ENCODE measurements at places on chromosomes 13 and 19. TPM values are rescaled to one million over a fixed set of nuclear protein-coding genes. Genes with fewer than 3 reads are reported as not detected.

Gene ERFL
- polyA plus RNA-seq, result not detected

Gene IGFL1
- not detected for polyA plus RNA-seq

Gene KCNJ14
- polyA plus RNA-seq, result 0.15 TPM

Gene PRX
- 0.84 TPM for polyA plus RNA-seq

Gene PRTN3
- not detected for polyA plus RNA-seq

Gene RNF6
- polyA plus RNA-seq, result 39.4 TPM

Gene TSHZ3
- 11.3 TPM for polyA plus RNA-seq

Gene APOC4
- polyA plus RNA-seq, result not detected

Gene SPIB
- polyA plus RNA-seq, result not detected

Gene CYP4F11
- not detected for polyA plus RNA-seq

Gene NOTCH3
- 3.9 TPM for polyA plus RNA-seq

Gene CACNA1A
- polyA plus RNA-seq, result 0.96 TPM

Gene F10
- 39.9 TPM for polyA plus RNA-seq

Gene APLP1
- polyA plus RNA-seq, result 3.7 TPM

Gene SHANK1
- 2.3 TPM for polyA plus RNA-seq

DNA sequence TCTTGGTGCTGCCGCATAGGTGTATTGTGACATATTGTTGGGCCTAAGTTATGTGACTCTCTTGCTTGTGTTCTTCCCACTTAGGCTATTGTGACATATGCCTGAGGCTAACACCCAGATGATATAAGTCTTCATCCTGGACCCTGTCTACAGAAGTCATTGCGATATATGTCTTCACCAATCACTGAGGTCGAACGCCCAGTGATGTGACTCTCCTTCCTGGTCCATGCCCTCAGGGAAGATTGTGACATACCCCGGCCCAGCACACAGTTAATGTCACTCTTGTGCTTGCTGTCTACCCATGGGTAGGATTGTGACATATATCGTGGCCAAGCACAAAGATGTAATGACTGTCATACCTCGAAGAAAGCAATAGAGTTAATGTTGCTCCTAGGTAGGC is 16.9 kb upstream of the ZNF730 start:
- DNase-seq, result no peak

DNA sequence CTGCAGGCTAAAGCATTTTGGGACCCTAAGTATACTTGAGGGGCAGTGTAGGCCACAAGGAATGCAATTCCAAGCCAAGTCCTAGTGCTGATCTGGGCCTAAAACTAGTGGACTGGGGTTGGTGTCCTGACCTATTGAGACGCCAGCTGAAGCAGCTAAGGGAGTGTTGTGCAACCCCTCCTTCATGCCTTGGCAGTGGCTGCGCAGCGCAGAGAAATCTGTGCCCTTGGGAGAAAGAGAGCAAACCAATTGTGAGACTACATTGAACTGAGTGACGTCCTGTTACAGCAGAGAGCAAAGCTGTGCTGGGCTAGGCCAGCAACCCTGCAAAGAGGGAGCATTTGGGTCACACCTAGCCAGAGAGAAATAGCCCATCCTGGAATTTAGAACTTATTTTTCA is 2715.0 kb upstream of the PCDH20 start:
- no peak for DNase-seq

DNA sequence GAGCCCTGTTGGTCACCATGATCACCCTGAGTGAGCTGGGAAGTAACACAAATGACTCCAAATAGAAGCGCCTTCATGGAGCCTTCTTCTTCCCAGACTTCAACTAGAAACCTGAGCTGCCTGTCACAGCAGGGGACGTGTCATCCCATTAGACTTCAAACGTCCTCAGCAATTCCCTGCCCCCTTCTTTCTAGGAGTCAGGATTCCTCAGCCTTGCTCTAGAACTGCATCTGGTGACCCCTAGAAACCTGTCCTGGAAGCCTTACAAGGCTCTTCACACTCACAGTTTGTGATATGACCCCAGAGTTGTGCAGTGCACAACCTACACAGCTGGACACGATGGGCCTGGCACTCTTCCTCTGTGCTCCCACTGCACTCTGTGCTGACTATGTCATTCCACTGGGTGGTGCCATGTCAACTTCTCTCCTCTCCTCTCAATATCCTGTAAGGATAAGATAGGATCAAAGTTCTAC is 23.6 kb upstream of the TTYH1 start:
- no peak for DNase-seq

DNA sequence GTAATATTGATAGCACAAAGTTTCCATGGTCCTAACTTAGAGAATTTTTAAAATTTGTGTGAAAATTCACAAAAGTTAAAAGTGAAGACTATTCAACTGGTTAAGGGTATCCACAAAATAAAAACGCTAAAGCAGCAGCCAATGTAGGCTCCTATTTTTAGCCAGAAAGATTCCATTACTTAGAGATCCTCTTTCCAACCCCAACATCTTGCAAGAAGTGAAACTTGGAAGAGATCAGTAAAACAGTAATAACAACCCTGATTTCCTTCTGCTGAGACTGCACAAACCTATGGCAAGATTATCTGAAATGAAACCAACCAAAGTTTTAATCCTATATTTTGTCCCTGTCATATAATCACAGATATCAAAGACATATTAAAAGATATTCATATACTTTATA is 8.5 kb downstream of the TBC1D4 start:
- no peak for DNase-seq

GRCh38 chr19:37654629-37655300 is 500 bp downstream of the ZFP30 start:
- peak; percentile 51 for DNase-seq

DNA sequence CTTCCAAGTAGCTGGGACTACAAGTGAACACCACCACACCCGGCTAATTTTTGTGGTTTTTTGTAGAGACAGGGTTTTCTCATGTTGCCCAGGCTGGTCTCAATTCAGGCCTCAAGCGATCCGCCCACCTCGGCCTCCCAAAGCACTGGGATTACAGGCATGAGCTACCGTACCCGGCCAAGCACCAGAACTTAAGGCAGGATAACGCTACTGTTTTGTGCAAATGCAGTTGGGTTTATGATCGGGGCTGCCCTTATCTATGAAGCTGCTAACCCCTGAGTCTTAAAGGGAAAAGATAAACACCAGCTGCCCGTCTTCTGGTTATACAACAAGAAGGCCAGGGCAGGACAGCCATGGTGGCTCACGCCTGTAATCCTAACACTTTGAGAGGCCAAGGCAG is 12.6 kb upstream of the TM6SF2 start:
- DNase-seq, result no peak

GRCh38 chr19:30799865-30800755 is 427.9 kb downstream of the ZNF536 start:
- no peak for DNase-seq

DNA sequence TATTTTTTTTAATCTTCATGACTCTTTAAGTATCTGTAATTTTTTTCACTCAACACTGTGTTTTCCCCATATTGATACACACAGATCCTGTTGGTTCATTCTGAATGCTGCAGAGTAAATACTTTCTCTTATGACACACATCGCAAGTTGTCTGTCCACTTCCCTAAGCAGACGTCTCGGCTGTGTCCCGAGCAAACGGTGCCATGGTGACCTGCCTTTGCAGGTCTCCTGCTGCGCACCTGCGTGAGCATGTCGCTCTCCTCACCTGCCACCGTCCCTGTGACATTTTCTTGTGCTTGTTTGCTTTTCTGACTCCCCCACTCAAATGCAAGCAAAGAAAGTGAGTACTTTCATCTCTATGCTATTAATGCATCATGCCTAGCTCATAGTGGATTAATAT is 57.8 kb downstream of the CCDC70 start:
- DNase-seq, result no peak

GRCh38 chr19:34148658-34149185 is 23.6 kb upstream of the LSM14A start:
- DNase-seq, result no peak

- DNase-seq, result no peak
These were observed 1500.4 kb upstream of the MIR17HG start for GRCh38 chr13:89846926-89847585.

DNA sequence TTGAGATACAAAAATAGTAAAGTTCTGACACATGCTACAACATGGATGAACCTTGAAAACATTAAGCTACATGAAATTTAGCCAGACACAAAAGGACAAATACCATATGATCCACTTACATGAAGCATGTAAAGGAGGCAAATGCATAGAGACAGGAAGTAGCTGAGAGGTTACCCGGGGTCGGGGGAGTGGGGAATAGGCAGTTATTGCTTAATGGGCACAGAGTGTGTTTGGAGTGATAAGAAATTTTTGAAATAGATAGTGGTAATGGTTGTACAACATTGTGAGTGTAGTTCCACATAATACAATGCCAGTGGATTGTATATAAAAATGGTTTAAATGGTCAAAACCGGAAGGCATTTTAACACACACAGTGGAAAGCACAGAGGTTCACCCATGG is 4.3 kb downstream of the N4BP2L1 start:
- DNase-seq, result no peak

- peak; percentile 65 for DNase-seq
These were observed 74.5 kb upstream of the FRY start for GRCh38 chr13:31956980-31957644.

DNA sequence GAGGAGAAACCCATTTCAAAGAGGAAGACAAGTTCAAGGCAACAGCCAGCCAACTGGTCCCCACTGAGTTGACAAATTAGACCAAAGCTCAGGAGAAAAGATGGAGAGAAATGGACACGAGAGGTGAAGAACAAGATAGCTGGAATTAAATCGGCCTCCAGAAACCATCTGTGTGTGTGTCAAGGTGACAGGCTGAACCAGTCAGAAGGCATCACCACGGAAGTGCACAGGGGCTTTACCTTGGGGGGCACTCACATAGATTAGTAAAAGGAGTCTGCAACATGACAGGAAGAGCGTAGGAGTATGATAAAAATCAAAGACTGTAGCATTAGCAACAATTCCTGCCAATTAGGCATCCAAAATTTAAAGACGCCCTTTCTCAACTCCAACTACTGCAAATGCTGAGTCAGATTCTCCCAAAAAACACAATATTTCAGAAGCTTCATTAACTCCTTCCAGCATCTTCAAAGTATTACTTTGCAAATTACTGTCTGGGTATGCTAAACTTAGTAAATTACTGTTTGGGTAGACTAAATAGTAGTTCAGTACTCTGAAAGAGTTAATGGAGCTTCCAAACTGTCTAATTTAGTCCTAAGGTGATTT is 66.2 kb downstream of the FOXO1 start:
- DNase-seq, result no peak

GRCh38 chr19:40502647-40503319 is 36.0 kb downstream of the SPTBN4 start:
- no peak for DNase-seq

GRCh38 chr13:30665638-30666037 is 47.9 kb downstream of the USPL1 start:
- DNase-seq, result no peak

DNA sequence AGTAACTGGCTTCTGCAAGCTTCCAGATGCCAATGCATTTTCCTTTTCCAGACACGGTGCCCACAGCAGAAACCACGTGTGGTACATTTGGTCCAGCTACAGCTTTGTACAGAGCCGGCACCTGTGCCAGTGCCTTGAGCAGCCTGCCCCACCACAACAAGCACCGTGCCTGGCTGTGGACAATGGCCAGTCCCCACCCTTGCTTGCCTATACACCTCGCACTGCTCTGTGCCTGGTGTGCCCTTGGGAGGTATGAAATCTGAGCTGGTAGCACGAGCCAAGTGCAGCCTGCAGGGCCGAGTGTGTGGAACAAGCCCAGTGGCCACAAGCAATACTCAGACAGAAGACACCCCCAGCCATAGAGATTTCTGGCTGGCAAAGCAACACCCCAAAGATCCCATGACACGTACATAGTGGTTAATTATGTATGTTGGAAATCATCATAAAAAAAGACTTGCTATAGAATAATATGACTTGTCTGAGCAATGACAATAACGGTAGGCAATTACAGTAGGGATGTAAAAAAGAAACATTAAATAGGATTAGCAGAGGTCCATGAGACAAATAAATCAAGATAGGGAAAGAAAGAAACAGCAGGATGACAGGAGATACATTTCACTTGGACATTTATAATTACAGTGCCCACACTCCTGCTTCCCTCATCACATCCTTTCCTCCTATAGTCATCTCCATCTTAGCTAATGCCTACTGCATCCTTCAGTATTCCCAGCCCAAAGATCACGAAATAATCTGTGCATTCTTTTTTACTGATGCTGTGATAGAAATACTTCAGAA is 1399.5 kb downstream of the PCDH9 start:
- DNase-seq, result no peak

DNA sequence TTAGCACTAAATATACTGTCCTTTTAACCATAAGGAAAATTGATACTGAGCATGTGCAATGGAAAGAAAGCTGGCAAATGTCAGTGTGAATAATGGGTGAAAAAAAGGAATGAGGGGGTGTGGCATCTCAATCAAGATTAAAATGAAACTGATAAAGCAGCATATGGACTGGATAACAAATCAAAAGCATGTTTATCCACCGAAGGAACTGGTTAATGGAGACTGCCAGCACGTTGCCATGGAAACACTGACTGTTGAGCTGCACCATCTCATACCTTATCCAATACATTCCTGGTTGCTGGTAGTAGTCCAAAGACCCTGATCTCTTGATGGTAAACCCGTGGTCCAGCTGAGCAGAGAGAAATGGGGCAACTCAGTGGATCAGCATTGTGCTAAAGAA is 311.4 kb upstream of the MAB21L1 start:
- no peak for DNase-seq

- peak; percentile 14 for DNase-seq
These were observed 154.2 kb upstream of the KLF12 start for GRCh38 chr13:74288361-74288911.

GRCh38 chr13:111506621-111507020 is 186.2 kb downstream of the TEX29 start:
- no peak for DNase-seq

GRCh38 chr13:111210544-111211469 is 95.7 kb downstream of the ARHGEF7 start:
- peak; percentile 93 for DNase-seq

- no peak for DNase-seq
These were observed 46.9 kb upstream of the AKAP11 start for GRCh38 chr13:42225051-42225450.

- DNase-seq, result no peak
These were observed 15.2 kb upstream of the MCF2L start for GRCh38 chr13:112953591-112954487.

- peak; percentile 81 for DNase-seq
These were observed 70.1 kb downstream of the NALCN start for GRCh38 chr13:101346161-101346560.

Measured in fibroblast of lung (primary cell).